Activated T-cell treated with anti-CD3 and anti-CD28 coated beads, Interleukin-2, amount 50 U/mL, for 24 hours (primary cell): ENCODE measurements at places on chromosomes 2 and 18.

DNA sequence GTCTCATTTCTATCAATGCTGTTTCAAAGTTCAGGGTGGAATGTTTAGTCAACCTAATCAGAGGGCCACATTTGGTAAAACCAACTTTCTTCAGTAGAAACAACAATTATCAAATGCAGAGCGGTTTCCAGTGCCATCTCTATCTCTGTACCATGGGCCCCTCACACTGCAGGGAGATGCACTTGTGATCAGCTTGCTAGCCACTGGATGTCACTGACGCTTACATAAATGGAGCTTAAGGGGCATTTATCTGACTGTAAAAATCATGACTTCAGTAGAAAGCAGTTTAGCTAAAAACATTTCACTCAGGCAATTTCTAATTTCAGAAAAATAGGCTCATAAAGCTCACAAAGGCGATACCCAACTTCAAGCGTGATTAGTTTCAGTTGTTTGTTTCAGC, 678.0 kb downstream of the ZEB2 start:
- no peak overlapping the region for H3K4me3 ChIP-seq
- no peaks in the 10 kb centered on the region for H3K36me3 ChIP-seq
- no peak for DNase-seq
- H3K4me1 ChIP-seq = peaks cover 6% of the 10 kb centered on the region
- H3K27me3 ChIP-seq = peaks cover 44% of the 10 kb centered on the region

DNA sequence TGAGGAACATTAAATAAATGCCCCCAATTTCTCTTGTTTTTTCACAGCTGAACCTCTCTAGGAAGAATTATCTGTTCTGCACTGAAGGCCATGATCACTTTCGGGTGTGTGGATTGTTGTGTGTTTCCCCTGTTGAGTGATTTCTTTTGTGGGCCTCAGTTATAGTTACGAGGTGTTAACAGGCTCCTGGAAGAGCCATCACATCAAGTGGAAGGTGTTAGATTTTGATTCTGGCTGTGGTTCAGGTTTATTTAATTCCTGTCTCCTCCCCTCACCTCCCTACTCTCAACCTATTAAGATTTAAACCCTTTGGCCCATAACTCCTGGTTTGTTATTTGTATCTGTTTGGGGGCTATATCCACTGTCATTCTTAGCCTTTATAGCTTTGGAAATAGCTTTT, 182.8 kb downstream of the AGPS start:
- H3K4me3 ChIP-seq = no peak overlapping the region
- H3K27ac ChIP-seq = no peak overlapping the region
- no peaks in the 10 kb centered on the region for H3K4me1 ChIP-seq
- no peaks in the 10 kb centered on the region for H3K36me3 ChIP-seq
- H3K27me3 ChIP-seq = peaks cover 4% of the 10 kb centered on the region

DNA sequence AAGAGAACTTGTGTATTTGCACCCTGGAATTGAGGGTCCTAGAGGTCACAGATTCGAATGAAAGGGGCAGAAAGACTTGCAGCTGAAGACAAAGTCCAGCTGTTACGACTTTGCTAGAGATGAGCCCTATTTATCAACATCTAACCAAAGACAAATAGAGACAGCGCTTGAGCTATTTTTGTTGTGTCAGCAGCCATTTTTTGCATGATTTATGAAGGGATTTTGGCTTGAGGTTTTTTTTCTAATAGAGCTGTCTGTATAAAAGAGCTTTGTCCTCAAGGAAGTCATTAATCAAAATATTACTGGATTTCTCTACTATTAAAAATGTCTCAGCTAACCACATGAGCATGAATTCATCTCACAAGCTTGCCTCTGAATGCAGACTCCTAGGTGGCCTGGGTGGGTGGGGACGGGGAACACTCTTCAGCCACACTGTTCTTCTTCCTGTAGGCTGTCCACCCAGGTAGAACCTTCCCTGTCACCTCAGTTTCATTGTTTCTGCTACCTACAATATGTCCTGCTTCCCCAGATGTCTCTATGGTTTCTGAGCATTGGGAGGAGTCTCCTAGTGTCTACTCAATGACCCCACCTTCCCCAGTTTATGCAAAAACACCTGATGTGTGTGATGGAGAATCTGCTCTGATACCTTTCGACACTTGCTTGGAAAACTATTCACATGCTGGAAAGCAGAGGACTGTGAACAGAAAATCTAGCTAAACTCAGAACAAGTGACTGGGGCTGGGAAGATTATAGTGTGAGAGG, 7.2 kb upstream of the CD226 start:
- peaks cover 36% of the 10 kb centered on the region for H3K36me3 ChIP-seq
- no peak overlapping the region for H3K27ac ChIP-seq

GRCh38 chr2:99101697-99102096, 39.8 kb upstream of the C2orf15 start:
- peaks cover 3% of the 10 kb centered on the region for H3K36me3 ChIP-seq
- no peak overlapping the region for H3K27ac ChIP-seq
- no peaks in the 10 kb centered on the region for H3K27me3 ChIP-seq
- no peak overlapping the region for H3K4me3 ChIP-seq
- no peak for DNase-seq
- H3K4me1 ChIP-seq = peaks cover 10% of the 10 kb centered on the region

DNA sequence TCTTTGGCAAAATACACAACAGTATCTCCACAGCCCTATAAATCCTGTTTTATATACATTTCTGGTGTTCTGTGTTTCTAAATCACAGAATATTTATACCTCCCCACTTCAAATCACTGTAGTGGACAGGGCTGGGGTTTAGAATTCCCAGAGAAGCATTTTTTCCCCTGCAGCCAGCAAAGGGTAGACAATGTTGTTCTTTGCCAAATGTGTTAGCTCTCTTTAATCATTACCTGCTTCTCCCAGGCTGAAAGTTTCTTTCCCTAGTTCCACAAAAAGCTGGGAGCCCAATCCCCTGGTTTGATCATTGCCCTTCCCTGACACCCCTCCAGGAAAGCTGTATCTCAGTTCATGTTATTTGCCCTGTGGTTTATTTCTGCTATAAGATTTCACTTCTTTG, 520.0 kb upstream of the SPHKAP start:
- no peak for DNase-seq
- H3K27ac ChIP-seq = no peak overlapping the region

- H3K36me3 ChIP-seq = no peaks in the 10 kb centered on the region
- H3K4me3 ChIP-seq = no peak overlapping the region
- no peak overlapping the region for H3K27ac ChIP-seq
- H3K4me1 ChIP-seq = no peaks in the 10 kb centered on the region
Measured at GRCh38 chr2:178082408-178083045, 9.9 kb upstream of the PDE11A start.

DNA sequence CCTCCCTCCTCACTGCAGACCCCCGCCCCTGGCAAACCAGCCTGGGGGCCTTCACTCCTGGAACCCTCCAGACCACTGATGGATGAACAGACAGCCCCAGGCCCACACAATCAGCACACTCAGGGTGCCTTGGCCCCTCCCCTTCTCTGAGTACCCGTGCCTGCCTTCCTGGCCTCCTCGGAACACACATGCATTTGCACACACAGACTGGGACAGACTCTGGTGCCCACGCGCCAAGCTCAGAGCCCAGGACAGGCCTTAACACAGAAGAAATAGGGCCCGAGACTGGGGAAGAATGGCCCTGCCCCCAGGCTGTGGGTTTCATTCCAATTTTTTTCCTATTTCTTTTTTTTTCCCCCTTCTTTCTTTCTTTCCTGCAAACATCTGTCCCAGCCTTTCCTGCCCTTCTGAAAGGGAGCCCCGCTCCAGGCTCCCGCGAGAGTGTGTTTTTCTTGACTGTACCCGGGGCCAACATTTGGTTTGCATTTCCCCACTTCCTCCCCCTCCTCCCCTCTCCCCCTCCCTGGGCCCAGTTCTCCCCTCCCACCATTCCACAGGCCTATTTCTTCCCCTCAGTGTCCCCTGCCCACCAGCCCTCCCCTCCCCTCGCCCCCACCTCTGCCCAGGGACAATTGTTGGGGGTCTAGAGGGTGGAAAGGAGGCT, 618 bp upstream of the TNS1 start:
- no peaks in the 10 kb centered on the region for H3K36me3 ChIP-seq
- DNase-seq = no peak
- H3K4me1 ChIP-seq = no peaks in the 10 kb centered on the region
- H3K27ac ChIP-seq = no peak overlapping the region

GRCh38 chr2:38723173-38723572, 28.0 kb downstream of the SRSF7 start:
- H3K4me3 ChIP-seq = peak overlapping the region; percentile 68
- H3K27me3 ChIP-seq = no peaks in the 10 kb centered on the region
- H3K27ac ChIP-seq = peak overlapping the region; percentile 94
- peaks cover 51% of the 10 kb centered on the region for H3K36me3 ChIP-seq
- peak; percentile 43 for DNase-seq
- peaks cover 62% of the 10 kb centered on the region for H3K4me1 ChIP-seq

DNA sequence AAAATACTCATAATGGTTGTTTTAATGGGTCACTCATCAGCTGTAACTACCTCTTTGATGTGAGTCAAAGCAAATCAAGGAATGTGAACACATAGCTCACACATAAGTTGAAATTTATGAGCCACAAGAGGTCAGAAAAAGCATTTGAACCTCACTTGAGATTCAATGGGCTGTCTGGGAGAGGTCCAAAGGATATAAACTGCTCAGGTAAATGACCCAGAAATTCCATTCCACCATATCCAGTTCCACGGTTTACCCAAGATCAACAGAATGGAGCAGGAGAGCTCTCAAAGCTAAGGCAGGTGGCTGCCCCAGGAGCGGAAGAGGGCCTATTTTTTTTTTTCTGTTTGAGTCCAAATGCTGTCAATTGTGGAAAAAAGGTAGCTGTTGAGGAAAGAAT, 464.1 kb downstream of the TNS1 start:
- no peaks in the 10 kb centered on the region for H3K36me3 ChIP-seq
- DNase-seq = no peak
- no peaks in the 10 kb centered on the region for H3K4me1 ChIP-seq
- peaks cover 2% of the 10 kb centered on the region for H3K27me3 ChIP-seq
- no peak overlapping the region for H3K27ac ChIP-seq

GRCh38 chr2:102334486-102334885, 21.1 kb upstream of the IL18R1 start:
- no peak overlapping the region for H3K27ac ChIP-seq
- peaks cover 3% of the 10 kb centered on the region for H3K27me3 ChIP-seq
- peaks cover 37% of the 10 kb centered on the region for H3K4me1 ChIP-seq
- H3K36me3 ChIP-seq = no peaks in the 10 kb centered on the region

DNA sequence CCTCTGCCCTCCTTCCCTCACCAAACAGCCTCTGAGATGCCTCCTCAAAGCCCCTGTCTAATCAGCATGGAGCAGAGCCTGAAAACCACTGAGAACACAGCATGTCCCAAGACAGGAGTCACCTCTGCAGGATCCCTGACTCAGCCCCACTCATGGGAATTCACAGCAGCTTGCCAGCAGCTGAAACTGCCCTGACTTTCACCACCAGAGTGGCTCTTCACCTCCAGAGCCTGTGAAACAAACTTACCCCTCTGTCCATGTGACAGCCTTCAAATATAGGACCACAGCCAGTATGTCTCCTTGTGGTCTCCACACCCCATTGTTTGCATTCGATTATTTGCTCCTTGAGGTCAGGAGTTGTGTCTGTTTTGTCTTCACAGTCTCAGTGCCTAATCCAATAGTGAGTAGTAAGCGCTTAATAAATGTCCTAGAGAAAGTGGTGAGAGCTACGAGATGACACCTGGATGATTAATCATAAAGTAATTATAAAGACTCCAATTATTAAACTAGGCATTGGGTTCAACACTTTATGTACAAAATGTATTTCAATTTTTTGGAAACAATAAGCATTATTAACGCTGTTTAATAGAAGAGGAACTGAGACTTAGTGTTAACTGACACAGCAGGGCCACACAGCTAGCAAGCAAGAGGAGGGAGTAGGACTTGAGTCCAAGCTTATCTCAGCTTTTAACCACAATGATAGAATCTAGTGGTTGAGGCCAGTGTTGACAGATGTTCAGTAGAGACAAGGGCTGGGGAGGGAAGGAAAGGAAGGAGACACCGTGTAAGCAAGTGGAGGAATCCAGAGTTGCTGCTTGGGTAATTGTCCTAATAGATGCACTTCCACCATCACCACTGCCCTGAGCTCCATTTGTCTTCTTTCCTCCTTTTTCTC, 358.7 kb upstream of the TNP1 start:
- H3K36me3 ChIP-seq = no peaks in the 10 kb centered on the region
- no peak overlapping the region for H3K4me3 ChIP-seq
- H3K4me1 ChIP-seq = peaks cover 35% of the 10 kb centered on the region
- no peak overlapping the region for H3K27ac ChIP-seq
- peaks cover 26% of the 10 kb centered on the region for H3K27me3 ChIP-seq

- no peaks in the 10 kb centered on the region for H3K4me1 ChIP-seq
- no peak for DNase-seq
- H3K36me3 ChIP-seq = no peaks in the 10 kb centered on the region
Measured at GRCh38 chr2:135208016-135208415, 155.9 kb downstream of the RAB3GAP1 start.

DNA sequence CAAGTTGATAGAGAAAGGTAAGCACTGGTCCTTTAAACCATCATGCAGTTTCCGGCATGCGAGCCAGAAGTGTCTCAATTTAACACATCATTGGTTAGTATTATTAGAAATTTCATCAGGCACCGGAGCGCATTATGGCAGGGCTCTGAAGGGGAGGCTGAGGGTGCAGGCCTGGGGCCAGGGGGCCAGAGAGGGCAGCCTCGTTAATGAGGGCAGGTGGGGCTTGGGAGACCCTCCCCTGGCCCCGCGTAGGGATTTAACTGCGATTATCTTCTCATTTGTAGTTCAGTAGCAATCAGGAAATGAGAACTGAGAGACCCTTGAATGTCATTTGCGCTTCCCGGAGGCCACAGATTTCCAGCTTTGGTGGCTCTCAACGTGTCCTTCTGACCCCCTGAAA, 246.4 kb downstream of the KLHL29 start:
- no peak for DNase-seq
- no peak overlapping the region for H3K27ac ChIP-seq
- no peaks in the 10 kb centered on the region for H3K27me3 ChIP-seq
- no peaks in the 10 kb centered on the region for H3K36me3 ChIP-seq
- H3K4me1 ChIP-seq = no peaks in the 10 kb centered on the region

DNA sequence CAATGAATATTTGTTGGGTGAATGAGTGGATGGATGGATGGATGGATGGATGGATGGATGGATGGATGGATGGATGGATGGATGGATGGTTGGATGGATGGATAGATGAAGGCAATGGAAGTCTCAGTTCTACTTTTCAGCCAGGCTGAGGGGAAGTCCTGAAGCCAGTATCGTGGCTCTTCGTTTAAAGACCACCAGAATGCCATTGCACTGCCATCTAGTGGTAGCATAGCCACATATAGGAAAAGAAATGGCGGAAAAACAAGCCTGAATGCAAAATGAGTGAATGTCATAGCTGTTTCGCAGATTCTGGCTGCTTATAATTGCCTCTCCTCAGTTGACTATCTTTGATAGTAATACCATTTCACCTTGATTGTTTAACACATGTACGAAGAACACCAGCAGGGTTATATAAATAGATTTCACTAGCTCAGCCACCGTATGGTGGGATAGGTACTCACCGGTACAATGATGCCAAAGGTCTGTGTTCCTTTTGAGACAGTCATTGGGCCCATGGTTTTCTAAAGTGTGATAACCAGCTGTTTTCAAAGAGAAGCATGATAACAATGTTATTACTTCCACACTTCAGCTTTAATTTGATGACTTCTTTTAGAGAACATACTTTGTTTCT, 62.3 kb upstream of the GREB1L start:
- DNase-seq = peak; percentile 32
- no peaks in the 10 kb centered on the region for H3K27me3 ChIP-seq
- peaks cover 8% of the 10 kb centered on the region for H3K4me1 ChIP-seq
- no peak overlapping the region for H3K4me3 ChIP-seq
- H3K27ac ChIP-seq = no peak overlapping the region
- H3K36me3 ChIP-seq = no peaks in the 10 kb centered on the region
